Activated CD4-positive, alpha-beta T cell treated with anti-CD3 and anti-CD28 coated beads, Interleukin-2, amount 10 ng/mL, durations not matched to agents 24 days and 14 days (primary cell): ENCODE measurements at places on chromosomes 6 and 20. TPM values are rescaled to one million over a fixed set of nuclear protein-coding genes. Genes with fewer than 3 reads are reported as not detected.

The TRIM15 gene
- total RNA-seq, result 0.24 and 0.65 TPM in 2 replicates

DNA sequence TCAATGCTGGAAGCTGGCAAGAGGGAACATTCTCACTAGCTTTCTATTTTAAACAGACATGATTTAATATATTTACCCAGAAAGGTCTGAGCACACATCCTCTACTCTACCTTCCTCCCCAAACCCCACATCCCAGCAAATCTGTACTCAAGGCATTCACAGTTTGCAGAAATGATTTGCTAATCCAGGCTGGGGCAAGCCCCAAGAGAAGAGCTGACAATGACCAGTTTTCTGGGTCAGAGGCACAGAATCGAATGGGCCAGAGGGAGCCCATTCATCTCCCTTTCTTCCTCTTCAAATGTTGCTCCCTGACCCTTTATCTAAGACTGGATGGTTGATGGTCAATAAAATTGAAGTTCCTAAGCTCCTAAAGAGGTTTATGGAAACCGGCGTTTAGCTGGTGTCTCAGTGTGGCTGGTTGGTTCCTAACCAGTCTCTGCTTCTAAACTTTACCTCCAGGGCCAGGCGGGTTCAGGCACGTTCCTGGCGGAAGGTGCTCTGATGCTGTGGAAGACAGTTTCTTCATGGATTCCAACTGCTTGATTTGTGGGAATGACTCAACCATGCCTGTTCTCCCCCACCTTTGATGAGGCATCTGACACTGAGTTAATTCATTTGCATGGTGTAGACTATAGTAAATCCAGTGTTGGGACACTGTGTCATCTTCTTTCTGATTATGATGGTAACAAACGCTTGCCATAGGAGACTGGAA lies 96.4 kb upstream of the IYD start:
- DNase-seq, result no peak

DNA sequence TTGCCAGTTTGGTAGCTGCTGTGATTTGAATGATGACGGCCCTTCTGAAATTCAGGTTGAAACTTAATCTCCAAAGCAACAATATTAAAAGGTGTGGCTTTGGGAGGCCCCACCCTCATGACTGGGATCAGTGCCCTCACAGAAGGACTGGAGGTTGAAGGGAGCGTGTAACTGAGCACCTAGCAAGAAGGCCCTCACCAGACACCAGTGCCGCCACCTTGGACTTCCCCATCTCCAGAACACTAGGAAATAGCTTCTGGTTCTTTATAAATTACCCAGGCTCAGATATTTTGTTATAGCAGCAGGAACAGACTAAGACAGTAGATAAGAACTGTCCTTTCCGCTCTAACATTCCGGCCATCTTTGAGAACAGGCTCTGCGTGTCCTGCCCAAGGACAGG lies 243.1 kb downstream of the DLL1 start:
- no peak for DNase-seq

DNA sequence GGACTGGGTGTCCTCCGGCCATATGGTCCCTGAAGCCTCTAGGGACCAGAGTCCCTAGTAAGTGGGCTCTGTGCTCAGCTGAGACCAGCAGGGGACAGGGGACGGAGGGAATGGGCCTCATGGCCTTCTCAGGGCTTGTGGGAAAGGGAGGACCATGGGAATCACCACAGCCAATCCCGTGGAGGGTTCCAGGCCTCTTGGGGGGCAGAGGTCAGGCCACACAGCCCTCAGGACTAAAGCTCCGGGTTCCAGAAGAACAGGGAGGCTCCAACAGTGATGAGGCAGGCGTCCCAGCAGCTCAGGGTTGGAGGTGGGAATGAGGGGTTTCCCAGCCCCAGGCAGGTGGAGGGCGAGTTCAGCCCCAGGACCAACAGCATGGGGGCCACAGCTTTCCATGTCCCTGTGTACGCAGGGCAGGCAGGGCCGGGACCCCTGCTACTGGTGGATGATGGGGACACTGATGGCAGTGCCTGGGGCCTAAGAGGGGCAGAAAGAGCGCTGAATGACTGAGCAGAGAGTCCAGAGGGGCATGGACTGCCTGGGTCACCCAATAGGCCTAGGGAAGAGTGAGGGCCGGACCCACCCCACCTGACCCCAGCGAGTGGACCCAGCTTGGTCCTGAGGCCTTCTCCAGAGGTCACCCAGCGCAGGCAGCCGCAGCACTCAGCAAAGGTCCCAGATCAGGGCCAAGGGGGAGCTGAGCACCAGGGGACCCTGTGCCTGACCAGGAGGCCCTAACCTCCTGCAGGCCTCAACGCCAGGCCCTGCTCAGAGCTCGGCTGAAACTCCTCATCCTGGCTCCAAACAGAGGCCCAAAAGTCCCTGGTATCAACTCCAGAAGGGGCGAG lies 8.8 kb downstream of the MYL9 start:
- no peak for DNase-seq

The HLA-F gene
- 254 and 270 TPM in 2 replicates for total RNA-seq
